ENCODE measurements at places on chromosomes 4 and X.
A peak's percentile ranks its signal among the peaks of the same experiment; 100 is the strongest.

DNA sequence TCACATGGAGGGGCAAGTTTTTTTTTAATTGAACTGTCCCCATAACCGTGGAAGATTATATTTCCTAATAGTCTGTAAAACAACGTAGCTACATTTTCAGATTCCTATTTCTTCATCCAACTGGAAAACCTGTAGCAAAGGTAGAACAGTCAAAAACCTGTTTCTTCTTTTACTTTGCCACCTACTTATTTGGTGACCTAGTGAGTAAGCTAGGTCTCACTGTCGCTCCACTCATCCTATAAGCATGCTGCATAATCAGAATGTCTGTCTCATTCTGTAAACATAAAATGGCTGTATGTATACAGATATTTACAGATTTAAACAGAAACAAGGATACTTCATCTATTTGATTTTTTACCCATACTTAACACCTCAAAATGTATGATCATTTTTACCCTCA lies 20.4 kb downstream of the MAML3 start:
- DNase-seq: no peak

DNA sequence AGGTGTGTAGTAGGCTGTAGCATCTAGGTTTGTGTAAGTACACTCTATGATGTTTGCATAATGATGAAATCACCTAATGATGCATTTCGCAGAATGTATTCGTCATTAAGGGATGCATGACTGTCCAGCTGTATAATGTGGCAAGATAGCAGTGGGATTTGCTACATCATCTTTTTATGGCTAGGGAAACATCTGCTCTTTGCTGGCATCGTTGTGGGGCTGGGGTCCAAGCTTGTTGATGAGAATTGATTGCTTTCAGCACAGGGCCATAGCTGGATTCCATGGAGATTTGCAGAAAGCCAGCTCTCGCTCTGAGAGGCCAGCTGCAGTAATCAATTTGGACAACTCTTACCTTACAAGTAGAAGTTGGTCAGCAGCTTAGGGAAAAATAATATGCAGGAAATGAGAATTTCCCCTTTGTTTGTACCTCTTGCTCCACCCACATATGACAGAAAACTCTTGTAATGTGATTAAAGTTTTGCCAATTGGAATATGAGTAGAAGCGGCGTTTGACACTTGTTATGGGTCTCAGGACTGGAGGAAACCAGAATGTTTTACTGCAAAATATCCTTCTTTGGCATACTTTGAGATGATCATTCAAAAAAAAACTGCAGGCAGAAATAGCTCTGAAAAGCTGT lies 310.5 kb downstream of the RAPGEF2 start:
- DNase-seq: no peak

- no peak for DNase-seq
These were observed 6.0 kb upstream of the VGLL1 start for GRCh38 chrX:136525738-136526606.

DNA sequence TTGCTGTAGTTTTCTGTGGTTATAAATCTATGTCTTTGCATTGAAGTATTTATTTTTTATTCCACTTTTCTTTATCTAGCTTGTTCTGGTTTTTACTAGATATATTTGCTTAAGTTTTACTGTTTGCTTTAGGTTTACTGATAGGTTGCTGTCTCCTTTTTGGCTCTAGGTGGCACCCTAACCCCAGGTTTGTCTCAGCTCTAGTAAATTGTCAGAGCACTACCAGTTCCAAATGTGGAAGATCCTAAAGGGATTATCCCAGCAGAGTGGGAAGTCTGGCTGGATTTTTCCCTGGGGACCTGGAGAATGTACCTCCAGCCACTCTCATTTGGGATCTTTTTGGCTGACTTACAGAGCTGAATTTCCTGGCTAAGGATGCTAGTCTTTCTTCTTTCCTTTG lies 106.1 kb downstream of the PBDC1 start:
- peak; percentile 38 for DNase-seq

- no peak for DNase-seq
These were observed 343.7 kb upstream of the PPP1R2C start for GRCh38 chrX:43121637-43122036.

GRCh38 chrX:2252331-2253065 lies 248.3 kb downstream of the DHRSX start:
- DNase-seq: no peak

GRCh38 chr4:17681281-17682221 lies 67.1 kb downstream of the MED28 start:
- no peak for DNase-seq

GRCh38 chr4:8403173-8403753 lies 37.3 kb downstream of the ACOX3 start:
- DNase-seq: peak; percentile 54

GRCh38 chr4:154559141-154559493 lies 3.7 kb upstream of the FGB start:
- DNase-seq: no peak

GRCh38 chr4:81789741-81790399 lies 318.2 kb upstream of the RASGEF1B start:
- DNase-seq: no peak

DNA sequence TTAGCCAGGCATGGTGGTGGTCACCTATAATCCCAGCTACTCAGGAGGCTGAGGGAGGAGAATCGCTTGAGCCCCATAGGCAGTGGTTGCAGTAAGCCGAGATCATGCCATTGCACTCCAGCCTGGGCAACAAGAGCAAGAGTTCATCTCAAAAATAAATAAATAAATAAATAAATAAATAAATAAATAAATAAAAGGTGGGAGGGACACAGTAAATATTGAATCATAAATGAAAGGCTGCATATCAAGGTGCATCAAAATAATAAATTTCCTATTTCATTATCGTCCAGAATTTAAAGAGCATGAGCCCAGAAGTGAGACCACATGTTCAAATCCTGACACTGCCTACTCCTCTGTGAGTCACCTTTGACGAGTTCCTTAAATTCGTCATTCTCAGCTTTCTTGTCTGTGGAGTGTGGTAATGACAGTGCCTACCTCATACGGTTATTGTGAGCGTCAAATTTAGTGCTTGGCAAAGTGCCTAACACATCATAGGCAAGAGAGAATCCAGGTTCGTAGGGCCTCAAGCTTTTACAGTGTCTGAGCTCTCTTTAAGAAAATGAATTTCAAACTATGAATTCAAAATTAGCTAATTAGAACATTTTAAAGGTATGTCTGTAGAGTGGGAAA lies 49.9 kb downstream of the IL15 start:
- no peak for DNase-seq

DNA sequence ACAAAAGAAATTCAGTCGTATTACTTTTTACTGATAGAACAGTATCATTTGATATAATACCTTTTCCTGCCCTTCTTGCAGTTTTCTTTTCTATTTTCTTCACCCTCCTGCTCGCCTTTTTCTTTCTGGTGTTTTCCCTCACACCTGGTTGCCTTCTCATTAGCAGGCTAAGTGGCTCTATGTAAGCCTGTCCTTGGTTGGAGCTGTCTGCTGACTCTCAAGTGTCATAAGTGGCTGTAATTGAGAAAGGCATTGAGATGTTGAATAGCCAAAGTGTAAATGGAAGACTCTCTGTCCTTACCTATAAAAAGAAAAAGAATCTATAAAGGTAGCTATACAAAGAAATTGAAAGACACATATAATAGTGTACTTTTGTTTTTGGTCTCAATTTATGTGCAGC lies 180.7 kb downstream of the ADGRL3 start:
- DNase-seq: no peak

DNA sequence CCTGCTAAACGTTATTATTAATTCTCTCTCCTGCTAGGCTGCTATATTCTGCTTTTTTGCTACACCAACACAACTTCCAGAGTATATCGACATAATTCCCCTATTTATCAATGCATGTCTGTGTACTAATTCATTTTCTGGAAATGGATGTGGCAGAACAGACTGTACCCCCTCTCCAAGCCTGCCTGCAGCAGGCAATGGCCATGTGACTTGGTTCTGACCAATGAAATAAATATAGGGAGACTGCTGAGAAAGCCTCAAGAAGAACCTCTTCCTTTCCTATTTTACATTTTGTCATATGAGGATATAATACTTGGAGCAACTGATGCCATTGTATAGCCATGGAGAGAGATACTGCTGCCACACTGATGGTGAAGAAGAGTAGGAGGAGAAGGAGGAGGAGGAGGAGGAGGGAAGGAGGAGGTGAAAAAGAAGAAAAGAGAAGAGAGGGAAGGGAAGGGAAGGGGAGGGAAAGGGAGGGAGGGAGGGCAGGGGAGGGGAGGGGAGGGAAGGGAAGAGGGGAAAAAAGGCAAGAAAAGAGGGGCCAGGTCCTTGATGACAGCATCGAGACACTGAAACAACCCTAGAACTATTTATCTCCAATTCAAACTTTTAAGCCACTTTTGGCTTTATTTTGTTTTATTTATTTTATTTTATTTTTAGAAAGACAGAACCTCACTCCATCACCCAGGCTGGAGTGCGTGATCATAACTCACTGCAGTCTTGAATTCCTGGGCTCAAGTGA lies 57.0 kb upstream of the SPP1 start:
- no peak for DNase-seq

DNA sequence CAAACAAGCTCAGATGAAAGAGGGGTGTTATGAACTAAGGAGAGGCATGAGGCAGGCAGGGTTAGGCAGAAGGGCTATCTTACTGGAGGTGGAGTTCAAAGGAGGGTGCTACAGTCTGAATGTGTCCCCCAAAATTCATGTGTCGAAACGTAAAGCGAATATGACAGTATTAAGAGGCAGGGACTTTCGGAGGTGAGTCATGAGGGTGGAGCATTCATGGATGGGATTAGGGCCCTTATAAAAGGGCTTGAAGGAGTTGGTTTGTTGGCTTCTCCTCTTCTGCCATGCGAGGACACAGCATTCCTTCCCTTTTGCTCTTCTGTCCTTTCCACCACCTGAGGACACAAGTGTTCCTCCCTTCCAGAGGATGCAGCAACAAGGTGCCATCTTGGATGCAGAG lies 22.9 kb downstream of the APLN start:
- no peak for DNase-seq

DNA sequence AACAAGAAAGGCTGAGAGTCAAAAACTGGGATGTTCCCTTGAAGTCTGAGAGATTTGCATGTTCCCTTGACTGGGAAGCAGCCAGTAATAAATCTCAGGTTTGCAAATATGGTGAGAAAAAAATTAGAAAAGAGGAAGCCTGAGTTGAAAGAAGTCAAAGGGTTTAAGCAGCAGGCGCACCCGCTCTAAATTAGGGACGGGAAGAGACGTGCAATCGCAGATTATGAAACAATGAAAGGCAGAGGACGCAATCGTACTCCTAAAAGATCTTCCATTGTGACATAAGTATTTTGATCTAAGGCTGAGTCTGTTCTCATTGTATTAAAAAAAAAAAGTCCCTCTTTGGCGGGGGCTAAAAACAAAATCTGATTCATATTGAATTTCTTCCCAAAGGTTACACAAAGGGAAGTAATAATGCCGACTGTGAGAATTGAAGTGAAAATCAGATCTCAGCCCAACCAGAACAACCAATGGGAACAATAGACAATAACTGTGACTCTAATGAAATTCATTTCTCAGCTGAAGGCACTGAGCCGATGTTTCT lies 28.2 kb downstream of the SAT1 start:
- DNase-seq: no peak

DNA sequence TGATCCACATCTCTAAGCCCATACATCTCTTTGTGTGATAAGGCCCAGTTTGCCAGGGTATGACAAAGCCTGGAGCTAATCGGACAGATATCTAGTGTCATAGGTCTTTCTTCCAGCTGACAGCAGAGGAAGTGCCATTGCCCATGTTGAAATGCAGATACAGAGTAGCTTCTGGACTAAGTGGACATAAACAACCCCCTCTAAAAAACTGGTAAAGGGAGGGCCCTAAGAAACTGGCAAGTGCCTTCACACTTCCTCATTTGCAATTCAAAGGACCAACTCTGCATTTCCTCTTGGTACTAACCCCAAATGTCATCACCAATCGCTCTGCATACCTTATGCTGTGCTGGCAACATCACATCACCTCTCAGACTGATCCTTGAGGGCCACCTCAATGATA lies 20.8 kb downstream of the ARHGEF6 start:
- DNase-seq: no peak

DNA sequence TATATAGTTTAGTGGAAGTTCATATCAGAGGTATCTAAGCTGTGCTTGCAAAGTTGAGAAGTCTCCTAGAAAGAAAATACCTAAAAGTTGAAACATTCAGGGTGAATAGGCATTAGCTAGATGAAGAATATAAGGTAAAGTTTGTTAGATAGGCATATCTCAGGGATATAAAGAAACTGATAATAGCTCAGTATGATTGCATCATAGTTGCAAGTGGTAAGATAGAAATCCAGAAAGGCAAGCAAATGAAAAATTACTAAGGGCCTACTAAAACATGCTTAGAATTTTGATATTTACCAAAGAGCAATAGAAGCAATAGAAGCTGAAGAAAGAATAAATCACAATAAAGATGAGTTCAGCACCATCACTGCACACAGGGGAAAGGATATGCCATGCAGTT lies 610.0 kb upstream of the ADGRL3 start:
- no peak for DNase-seq

DNA sequence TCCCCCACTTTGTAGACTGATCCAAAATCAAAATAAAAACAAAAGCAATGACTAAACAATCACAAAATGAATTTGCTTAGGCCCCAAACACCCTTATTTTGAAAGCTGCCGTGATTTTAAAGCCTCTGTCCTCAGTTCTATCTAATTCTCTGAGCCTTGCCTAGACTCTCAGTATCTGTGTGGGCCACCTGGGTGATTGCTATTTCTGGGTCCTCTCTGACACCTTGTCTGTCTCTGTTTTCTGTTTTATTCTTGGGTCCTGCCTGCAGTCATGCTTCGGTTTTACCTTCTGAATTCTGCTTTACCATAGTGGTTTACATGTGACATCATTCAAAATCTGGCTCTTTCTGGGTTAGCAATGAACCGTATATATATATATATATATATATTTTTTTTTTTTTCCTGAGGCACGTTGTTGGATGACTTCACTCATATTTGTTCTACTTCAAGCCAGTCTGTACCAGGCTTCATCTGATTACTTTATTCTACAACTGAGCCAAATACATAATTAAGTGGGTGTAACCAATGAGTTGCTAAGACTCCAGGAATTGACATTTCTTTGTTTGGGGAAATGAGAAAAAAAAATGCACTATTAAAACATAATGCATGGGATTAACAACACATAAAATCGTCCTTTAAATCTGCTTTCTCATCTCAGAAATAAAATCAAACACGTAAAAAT lies 710.7 kb upstream of the SLIT2 start:
- DNase-seq: no peak

- no peak for DNase-seq
These were observed 932.6 kb downstream of the C4orf33 start for GRCh38 chr4:130028552-130028951.

DNA sequence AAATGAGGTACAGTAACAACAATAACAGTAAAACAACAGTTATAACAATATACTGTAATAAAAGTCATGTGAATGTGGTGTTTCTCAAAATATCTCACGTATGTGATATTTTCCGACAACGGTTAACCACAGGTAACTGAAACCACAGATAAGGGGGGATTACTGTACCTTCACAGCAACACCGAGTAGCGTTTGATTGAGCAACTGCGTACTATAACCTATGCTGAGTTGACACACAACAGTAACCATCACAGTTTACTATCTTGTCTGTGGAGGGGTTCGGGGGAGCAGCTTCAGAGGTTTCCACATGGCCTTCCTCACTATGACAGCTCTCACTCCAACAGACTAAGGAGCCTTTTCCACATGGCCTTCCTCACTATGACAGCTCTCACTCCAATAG lies 13.4 kb downstream of the RBMX2 start:
- no peak for DNase-seq
